HFF-Myc (cell line): ENCODE measurements at places on chromosomes 1 and 21.

GRCh38 chr1:203103216-203103615 lies 17.4 kb upstream of the MYOG start:
- DNase-seq: no peak

DNA sequence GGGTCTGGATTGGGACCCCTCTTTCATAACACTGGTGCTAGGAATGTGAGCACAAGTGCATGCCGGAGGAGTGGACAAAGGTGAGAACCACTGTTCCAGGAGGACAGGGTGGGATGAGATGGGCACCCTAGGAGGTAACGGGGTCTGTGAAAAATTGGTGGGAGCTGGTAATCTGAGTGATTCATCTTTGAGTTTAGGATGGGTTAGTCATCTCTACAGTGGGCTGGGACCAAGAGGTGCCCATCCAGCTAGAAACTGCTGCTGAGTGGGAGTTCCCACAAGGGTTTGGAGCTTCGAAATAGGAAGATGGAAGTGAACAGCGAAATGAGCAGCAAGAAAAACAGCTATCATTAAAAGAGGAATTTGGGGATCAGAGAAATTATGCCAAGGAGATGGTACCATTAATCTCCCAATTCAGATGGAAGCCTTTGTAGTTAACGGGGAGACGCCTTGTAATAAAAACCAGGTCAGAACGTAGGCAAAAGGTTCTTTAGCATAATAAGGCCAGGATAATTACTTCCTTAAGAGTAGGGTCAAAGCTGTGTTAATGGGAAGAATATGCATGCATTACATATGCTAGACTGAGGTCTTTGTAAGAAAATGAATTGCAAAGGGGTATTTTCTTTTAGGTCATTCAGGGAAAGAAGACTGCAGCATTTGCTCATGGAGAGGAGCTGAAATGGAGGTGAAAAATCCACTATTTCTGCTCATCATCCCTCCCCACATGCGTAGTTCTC lies 55.5 kb downstream of the OLFML3 start:
- no peak for DNase-seq

GRCh38 chr1:233608988-233609387 lies 4.9 kb upstream of the KCNK1 start:
- no peak for DNase-seq

GRCh38 chr21:14541841-14542490 lies 4.1 kb downstream of the SAMSN1 start:
- no peak for DNase-seq

DNA sequence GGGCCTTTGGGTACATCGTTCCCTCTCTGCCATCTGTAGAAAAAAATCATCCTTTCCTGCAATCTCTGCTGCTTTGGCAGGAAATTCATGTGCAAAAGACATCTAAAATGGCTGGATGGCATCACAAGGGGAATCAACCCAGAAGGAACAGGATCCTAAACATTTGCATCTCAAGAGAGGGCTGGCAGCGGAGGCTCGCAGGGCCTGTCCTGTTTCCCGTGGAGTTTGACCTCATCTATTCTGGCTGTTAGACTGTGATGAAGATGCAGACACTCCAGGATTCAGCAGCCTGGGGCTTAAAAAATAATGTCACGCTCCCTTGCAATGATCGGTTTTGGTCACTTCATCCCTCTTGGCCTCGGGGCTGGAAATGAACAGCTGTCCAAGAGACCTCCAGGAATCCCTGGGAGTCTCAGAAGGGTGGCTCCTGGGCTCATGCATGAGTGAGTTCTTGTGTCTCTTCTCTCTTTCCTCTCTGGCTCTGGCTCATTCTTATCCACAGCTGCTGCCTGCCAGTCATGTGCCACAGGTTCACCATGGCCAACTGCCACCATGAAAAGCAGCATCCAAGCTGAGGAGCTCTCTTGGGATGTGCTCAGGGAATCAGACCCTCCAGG lies 16.1 kb upstream of the PCP4 start:
- no peak for DNase-seq

GRCh38 chr1:48099072-48099773 lies 102.0 kb upstream of the TRABD2B start:
- DNase-seq: no peak

GRCh38 chr21:41830764-41831452 lies 48.2 kb downstream of the PRDM15 start:
- no peak for DNase-seq

- peak; percentile 52 for DNase-seq
These were observed 2.3 kb downstream of the SLC2A5 start for GRCh38 chr1:9066945-9067807.

DNA sequence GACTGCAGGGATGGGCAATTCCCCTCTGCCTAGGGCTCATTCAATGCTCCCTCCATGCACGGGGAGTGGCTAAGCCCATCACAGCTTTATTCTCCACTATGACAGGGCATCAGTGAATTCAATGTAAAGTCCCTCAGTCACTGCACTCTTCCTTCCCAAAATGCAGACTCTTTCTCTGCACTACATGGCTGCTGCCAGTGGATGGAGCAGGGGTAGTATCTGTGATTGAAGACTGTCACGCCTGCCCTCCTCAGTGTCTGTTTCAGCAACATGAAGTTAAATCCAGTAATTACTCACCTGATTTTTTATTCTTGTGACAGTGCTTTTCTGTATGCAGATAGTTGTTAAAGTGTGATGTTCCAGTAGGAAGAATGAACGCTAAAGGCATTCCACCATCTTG lies 1323.2 kb downstream of the AMY1C start:
- no peak for DNase-seq

DNA sequence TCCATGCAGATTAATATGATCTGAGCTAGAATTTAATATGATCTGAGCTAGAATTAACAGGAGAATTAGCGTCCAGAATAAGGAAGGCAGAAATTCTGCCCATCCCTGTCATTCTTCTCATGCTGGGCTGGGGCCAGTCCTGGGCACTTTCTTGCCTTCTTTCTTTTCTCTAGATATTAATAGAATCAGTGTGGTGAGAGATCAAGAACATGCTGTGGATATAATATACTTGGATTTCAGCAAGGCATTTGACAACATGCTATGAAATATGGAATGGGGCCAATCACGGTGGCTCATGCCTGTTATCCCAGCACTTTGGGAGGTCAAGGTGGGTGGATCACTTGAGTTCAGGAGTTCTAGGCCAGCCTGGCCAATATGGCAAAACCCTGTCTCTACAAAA lies 18.1 kb downstream of the UBIAD1 start:
- no peak for DNase-seq

- DNase-seq: no peak
These were observed 381.9 kb upstream of the PBX1 start for GRCh38 chr1:164177118-164177517.

- no peak for DNase-seq
These were observed 3.1 kb downstream of the BCAR3 start for GRCh38 chr1:93678491-93678890.

GRCh38 chr1:24805534-24806301 lies 60.5 kb downstream of the CLIC4 start:
- peak; percentile 45 for DNase-seq

GRCh38 chr1:54080598-54081049 lies 27.2 kb downstream of the TCEANC2 start:
- no peak for DNase-seq

- no peak for DNase-seq
These were observed 11.9 kb upstream of the GPX7 start for GRCh38 chr1:52590266-52590665.

- DNase-seq: no peak
These were observed 64.3 kb upstream of the RAB3GAP2 start for GRCh38 chr1:220336391-220337031.

GRCh38 chr1:109024646-109025045 lies 17.3 kb downstream of the WDR47 start:
- DNase-seq: no peak

DNA sequence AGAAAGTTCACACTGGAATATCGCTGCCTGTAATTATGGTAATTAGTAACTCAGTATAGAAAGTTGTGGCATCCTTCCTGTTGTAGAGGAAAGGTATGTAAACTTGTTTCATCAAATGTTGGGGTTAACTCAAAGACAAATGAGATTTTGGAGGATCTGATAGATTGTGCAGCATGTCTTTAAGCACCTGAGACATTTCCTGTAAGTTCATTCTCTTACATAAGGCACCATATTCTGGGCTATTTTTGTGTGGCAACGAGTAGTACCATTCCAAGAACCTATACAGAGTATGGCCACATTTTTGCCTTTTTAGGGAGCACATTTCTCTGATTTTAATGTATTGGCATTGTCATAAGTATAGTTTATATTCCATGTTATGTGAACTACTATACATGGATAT lies 88.8 kb downstream of the CDC14A start:
- DNase-seq: no peak

DNA sequence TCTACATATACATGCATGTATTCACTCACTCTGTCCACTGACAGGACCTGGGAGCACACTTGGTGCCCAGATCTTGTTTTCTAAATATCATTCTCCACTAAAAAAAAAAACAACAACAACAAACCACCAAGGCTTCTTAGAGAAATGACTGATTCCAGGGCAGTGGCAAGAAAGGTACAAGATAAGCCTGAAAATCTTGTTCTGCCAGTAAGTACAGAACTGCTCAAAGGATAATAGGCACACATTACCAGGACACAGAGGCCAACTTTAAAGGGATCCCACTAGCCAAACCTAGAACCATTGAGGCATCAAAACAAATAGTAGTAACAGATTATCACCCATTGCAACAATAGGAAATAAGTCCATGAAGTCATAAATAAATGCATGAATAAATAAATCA lies 10.7 kb downstream of the HSD11B1 start:
- no peak for DNase-seq

DNA sequence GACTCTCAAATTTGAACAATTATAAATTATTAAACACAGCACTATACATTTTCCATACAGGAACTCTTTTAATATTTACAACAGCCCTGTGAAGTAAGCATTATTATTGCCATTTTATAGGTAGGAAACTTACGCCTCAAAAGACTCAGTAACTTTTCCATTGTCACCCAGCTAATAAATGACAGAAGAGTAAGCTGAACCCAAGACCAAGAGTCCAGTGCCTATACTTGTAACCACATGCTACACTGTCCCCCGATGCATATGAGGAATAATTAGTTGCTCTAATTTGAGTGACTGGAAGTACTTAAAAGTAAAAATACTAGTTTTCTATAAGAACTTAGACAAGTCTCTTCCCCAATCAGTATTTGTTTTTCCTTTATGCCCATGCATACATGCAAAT lies 88.5 kb downstream of the PTPN14 start:
- no peak for DNase-seq

- DNase-seq: peak; percentile 72
These were observed 43.7 kb downstream of the BACH1 start for GRCh38 chr21:29342363-29342957.

- DNase-seq: no peak
These were observed 531.9 kb downstream of the PTPRC start for GRCh38 chr1:199170711-199171110.

DNA sequence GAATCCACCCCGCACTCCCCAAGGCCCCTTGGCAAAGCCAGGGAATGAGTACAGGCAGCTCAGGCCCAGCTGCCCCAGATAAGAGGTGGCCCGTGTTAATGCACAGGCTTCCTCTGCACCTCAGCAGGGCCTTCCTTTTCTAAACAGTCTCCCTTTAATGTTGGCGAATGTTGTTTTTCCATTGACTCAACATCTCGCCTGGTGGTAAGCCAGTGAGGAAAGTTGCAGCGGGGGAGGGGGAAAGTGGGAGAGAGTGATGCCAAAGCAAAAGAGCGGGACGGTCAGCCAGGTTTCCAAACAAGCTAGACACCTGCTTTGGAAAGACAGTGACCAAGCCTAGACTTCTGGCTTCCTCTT lies 10.3 kb upstream of the PROX1 start:
- DNase-seq: no peak

- DNase-seq: no peak
These were observed 93.9 kb upstream of the BEND5 start for GRCh38 chr1:48870596-48870995.

DNA sequence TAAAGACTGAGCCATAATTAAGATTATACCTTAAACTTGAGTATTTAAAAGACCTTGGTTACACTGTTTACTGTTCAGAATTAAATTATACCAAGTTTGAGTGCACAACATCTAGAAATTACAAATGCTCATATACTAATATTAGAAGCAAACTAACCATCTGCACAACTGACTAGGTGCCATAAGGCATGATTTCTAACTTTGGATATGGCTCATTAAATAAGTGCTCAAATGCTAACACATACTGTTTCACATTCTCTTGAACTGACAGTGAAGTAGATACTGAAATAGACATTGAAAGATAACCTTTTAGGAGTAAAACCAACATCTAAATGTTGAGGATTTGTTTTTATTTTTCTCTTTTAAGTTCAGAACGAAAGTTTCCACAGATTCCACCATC lies 74.1 kb downstream of the PRKAA2 start:
- DNase-seq: no peak

DNA sequence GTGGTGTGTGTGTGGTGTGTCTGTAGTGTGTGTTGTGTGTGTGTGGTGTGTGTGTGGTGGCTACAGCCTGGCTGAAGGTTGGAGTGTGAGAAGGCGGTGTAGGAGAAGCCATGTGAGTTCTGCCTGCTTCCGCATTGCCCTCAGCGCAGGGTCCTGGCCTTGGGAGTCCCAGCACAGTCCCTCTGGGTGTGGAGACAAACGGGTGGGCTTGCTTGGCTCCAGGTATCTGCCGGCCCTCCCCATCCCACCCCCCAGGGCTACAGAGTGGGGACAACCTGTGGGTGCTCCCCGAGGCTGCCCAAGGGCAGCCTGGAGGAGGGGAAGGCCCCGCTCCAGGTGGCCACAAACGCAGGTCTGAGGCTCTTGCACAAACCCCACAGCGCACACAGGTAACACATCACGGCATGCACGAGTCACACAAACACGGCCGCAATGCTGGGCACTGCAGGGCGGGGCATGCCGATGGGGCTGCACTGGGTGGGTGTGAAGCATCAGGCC lies 31.7 kb upstream of the ADARB1 start:
- DNase-seq: no peak

DNA sequence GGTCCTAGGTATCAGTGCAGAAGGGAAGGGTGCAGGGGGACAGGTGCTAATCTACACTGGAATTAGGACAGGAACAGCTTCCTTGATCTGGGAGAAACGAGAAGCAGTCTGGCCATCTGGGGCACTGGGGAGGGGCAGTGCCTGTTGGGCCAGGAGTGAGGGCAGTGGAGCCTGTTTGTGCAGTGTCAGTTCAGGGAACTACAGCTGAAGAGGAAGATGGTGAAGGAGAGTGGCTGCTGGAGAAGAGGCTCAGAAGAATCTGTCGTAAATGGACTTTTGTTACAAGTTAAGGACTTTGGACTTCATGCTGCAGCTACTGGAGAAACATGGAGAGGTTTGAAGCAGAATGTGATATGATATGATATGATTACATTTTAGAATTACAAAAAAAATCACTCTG lies 3.2 kb upstream of the TNFSF4 start:
- DNase-seq: no peak

GRCh38 chr21:19950347-19950746 lies 1047.9 kb upstream of the NCAM2 start:
- no peak for DNase-seq
